ENCODE measurements at places on chromosomes 12 and 14. TPM values are rescaled to one million over a fixed set of nuclear protein-coding genes. Genes with fewer than 3 reads are reported as not detected.

GRCh38 chr12:26250801-26251200, 55.4 kb downstream of the SSPN start:
- DNase-seq: no peak

DNA sequence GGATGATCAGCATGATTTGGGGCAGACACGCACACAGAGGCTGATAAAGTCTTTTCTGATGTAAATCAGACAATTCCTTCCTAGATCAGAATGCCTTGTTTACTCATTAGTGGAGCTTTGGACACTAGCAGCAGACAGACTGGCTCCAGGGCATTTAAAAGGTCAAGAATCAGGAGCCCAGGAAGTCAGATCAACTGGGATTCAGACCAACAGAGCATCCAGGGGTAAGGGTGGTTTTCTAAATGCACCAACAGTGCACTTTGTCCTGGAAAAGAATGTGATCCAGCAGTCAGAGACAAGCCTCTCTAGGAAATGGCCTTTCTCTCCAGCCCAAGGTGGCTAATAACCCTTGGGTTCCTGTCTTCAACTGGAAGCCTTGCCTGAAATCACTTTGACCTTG, 405.3 kb downstream of the MED13L start:
- no peak for DNase-seq

PRR13 gene
- total RNA-seq: 62.6 TPM

DNA sequence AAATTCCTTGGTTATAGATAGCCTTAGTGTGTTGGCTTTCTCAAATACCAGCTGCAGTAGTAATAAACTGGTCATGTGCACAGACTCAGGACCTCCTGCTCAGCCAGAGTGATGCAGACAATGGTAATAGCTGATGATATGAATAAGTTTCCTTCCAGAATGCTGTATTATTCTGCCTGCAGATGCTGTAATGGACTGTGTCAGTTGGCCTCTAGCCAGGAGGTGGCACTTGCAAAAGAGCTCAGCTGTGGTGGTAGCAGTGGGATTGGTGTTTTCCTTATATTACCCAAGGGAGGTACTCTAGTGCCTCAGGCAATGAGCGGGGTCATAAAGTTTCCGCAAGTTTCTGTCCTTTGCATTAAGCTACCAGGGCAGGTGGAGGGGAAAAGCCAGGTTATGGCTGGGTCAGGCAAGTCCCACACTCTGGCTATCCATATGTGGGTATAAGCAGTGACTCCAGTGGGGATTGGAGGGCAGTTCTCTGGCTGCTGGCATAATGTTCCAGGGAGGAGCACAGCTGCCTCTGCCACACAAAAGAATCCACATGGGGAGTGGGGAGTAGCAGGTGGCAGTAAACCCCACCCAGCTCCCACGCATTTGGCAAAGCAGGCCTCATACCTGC, 14.0 kb upstream of the MUCL1 start:
- DNase-seq: no peak

SSPN gene
- total RNA-seq: 4.5 TPM

FGF6 gene
- total RNA-seq: not detected

DNA sequence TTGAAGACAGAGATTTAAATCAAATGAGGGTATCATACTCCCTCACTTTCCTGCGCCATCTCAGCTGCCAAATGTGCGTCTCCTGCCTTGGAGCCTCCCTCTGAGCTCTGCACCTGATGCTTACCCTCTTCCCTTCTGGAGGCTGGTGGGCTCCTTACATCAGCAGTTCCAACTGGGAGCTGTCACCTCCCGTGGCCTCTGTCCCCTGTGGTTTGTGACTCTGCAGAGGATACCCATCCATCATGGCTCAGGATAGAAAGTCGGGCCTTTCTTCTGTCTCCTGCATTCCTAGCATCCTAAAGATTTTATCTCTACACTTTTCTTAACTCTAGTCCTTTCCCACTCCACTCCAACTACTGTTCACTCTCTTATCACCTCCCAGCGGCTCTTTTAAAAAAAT, 570.6 kb downstream of the BCL11B start:
- DNase-seq: no peak

- DNase-seq: no peak
Observed at GRCh38 chr12:89768586-89769482, 60.2 kb upstream of the ATP2B1 start.

- no peak for DNase-seq
Observed at GRCh38 chr12:65613692-65614091, 210.6 kb upstream of the HMGA2 start.

GRCh38 chr12:64826234-64826633, 1.8 kb downstream of the TBC1D30 start:
- no peak for DNase-seq
